ENCODE measurements at places on chromosomes 5 and 9.

GRCh38 chr5:5432020-5432707, 9.7 kb downstream of the ICE1 start:
- no peak for ATAC-seq

DNA sequence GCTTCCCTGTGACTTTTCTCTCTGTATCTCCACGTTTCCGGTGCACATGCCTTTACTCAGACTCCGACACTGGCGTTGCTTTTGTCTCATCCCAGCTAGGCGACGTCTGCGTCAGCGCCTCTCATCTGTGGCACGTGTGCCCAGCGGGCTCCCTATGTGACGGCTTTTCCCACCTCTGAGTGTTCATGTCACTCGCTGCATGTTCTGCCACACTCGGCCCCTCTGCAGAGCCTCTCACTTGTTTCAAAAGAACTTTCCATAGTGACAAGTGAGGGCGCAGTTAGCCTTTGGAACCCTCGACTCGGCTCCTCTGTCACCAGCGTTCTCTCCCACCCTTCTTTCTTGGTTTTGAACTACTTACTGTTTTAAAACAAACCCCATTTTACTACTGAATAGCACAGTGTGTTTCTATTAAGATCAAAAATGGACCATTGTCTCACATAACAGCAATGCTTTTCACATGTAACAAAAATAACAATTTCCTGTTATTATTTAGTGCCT, 113.4 kb upstream of the CACNA1B start:
- no peak for ATAC-seq

GRCh38 chr5:38948501-38948900, 102.7 kb downstream of the OSMR start:
- ATAC-seq = no peak

GRCh38 chr9:70880535-70880934, 240.9 kb downstream of the TRPM3 start:
- ATAC-seq = no peak

DNA sequence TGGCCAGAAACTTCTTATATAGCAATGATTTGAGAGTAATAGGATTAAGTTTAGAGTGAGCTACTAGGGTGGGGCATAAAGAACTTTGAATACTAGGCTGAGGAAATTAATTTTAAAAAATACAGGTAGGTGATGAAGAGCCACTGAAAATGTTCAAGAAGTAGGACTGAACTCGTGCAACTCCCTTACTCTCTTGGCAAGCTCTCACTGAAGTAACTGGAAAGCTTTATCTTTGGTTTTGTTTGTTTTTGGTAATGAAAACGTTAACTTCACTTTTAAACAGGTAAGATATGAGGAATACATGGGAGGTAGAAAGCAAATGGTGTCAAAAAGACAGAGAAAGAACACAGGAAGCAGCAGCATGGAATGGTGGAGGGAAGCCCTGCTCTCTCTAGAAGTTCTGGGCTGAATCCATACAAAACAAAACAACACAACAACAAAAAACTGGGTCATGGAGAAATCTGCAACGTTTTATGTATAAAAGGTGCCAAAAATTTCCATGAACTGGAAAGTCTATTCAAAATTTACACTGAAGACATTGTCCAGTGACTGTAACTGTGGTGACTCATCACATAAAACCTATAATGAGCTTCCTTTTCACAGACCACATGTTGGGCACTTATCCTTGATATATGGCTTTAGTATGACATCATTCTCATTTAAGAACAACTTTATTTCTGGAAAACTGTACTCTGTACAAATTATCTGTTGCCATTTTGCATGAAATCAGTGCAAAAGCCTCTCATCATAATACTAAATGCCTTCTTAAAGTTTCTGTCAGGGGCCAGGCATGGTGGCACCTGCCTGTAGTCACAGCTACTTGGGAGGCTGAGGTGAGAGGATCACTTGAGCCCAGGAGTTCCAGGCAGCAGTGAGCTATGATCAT, 91.2 kb upstream of the CHD1 start:
- peak; percentile 71 for ATAC-seq

- no peak for ATAC-seq
Observed at GRCh38 chr9:107375651-107376369, 92.7 kb downstream of the RAD23B start.

- ATAC-seq = peak; percentile 95
Observed at GRCh38 chr9:124834591-124834990, 18.7 kb upstream of the WDR38 start.

DNA sequence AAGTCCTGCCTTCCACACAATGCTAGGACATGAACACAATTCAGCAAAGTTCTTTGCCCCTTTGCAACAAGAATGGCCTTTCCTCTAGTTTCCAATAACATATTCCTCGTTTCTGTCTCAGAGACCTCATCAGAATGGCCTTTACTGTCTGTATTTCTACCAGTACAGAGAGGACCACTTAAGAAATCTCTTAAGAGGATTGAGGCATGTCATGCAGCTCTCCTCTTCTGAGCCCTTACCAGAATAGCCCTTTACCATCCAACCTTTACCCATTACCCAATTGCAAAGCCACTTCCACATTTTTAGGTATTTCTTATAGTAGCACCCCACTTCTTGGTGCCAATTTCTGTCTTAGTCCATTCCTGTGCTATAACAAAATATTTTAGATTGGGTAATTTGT, 20.3 kb downstream of the TNPO1 start:
- no peak for ATAC-seq

DNA sequence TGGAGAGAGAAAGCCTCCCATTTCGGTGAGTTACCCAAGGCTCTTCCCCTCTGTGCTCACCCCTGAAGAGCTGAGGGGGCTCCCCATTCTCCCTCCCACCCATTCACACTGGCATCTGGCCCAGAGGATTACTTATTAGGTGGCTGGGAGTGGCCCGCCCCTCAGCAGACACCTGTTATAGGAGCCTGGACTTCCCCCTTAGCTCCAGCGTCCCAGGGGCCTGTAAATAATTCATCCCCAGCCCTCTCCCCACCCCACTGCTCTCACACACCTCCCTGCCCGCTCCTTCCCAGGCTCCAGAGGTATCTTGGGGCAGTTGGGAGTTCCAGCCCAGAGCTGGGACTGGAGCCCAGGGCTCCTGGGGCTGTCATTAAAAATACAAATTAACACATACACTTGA, 11.6 kb upstream of the SLC6A7 start:
- no peak for ATAC-seq

GRCh38 chr5:154567155-154567554, 89.1 kb upstream of the HAND1 start:
- no peak for ATAC-seq

- ATAC-seq = no peak
Observed at GRCh38 chr9:21993007-21993406, 1.2 kb downstream of the CDKN2A start.

- ATAC-seq = no peak
Observed at GRCh38 chr9:129335464-129336129, 157.5 kb upstream of the IER5L start.

DNA sequence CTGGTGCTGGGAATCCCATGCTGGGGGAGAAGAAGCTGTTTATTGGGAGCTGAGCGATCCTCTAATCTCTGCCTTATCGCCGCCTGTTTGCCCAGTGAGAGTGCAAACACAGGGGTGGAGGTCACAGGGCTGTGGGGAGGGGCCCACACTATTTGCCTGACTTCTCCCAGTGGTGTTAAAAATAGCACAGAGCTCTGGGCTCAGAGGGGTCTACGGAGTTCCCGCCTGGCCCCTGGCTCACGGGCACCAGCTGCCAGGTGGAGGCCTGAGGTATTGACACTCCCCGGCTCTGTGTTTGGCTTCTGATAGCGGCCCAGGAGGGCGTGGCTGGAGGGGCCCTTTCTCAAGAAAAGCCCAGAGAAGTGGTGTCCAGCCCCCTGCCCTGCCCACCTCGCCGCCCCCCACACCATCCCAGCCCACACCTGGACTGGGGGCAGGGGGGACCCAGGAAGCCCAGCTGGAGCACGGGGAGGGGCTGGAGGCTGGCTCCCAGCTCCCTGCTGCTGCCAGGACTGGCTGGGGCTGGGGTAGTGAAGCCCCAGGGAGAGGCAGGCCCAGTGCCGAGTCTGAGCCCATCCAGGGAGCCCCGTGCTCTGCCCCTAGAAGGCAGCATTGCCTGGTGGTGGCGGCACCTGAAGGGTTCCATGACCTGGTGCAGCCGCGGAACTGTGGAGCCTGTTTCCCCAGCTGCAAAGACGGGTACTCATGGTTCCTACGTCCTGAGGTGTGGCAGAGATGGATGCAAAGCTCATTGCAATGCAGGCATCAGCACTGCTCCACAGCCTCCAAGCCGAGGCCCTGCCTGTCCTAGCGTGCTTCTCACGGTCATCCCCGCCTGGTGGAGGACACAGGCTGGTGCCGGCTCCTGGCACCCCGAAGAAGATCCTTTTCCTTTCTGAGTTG, 35.7 kb upstream of the EGFL7 start:
- peak; percentile 25 for ATAC-seq

DNA sequence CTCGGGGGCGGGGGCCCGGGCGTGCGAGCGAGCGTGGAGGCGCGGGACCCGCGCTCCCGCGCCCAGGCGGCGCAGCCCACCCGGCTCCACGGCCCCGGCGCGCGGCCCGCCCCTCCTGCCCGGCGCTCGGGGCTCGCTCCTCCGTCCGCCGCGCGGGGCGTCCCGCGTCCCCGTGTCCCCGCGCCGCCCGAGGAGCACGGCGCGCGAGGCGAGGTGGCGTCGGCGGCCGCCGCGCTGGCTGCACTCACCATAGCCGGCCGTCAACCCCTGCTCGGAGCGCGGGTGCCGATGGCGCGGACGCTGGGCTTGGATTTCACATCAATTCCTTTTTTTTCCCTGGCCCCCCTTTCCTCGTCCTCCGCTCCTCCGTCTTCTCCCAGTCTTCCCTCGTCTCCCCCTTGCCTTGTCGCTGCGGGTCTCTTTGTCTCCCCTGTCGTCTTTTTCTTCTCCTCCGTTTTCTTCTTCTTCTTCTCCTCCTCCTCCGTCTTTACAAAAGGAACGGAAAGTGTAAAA, 494 bp downstream of the PTCH1 start:
- no peak for ATAC-seq

- ATAC-seq = no peak
Observed at GRCh38 chr5:123929055-123929474, 417.1 kb downstream of the CSNK1G3 start.

GRCh38 chr9:108434502-108434901, 421.3 kb downstream of the ACTL7B start:
- no peak for ATAC-seq

- no peak for ATAC-seq
Observed at GRCh38 chr9:18662320-18662719, 188.4 kb downstream of the ADAMTSL1 start.

- no peak for ATAC-seq
Observed at GRCh38 chr5:172496671-172497371, 42.5 kb upstream of the SH3PXD2B start.

GRCh38 chr5:2740876-2741555, 10.5 kb downstream of the IRX2 start:
- ATAC-seq = no peak

DNA sequence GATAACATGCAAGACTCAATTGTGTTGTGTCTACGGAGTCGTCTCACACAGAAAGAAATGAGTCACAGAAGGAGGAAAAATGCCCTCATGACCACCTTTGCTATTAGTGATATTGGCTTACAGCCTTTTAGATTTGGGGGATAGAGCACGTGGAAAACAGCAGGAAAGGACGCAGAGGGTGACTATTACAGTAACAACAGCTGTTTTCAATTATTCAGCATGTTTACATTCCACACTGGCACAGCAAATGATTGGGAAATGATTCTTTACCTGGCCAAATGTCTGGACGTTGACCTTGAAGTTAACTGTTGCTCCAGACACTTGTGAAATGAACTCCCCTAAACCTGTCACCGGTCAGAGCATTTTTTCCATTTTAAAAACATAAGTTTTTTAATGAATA, 46.8 kb downstream of the APTX start:
- ATAC-seq = no peak

- ATAC-seq = no peak
Observed at GRCh38 chr5:164651546-164652275, 1146.3 kb downstream of the MAT2B start.

GRCh38 chr5:93164690-93165089, 416.3 kb downstream of the NR2F1-AS1 start:
- ATAC-seq = no peak

DNA sequence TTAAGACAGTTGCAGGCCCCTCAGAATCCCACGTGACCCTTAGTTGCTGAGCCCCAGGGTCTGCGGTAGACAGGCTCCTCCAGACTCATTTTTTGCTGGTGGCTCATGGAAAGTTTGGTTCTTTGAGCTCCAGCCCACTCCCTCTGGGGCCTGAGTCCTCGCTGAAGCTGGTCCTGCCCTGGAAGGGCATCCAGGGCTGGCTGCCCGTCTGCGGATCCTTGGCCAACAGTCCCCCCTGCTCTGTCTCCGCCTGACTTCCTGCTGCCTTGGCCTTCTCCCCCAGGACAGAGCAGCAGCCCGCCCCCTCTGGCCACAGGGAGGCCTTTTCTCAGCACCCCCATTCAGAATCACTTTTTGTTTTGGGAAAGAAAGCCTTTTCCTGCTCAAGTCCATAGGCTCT, 24.4 kb downstream of the SLC6A7 start:
- no peak for ATAC-seq

DNA sequence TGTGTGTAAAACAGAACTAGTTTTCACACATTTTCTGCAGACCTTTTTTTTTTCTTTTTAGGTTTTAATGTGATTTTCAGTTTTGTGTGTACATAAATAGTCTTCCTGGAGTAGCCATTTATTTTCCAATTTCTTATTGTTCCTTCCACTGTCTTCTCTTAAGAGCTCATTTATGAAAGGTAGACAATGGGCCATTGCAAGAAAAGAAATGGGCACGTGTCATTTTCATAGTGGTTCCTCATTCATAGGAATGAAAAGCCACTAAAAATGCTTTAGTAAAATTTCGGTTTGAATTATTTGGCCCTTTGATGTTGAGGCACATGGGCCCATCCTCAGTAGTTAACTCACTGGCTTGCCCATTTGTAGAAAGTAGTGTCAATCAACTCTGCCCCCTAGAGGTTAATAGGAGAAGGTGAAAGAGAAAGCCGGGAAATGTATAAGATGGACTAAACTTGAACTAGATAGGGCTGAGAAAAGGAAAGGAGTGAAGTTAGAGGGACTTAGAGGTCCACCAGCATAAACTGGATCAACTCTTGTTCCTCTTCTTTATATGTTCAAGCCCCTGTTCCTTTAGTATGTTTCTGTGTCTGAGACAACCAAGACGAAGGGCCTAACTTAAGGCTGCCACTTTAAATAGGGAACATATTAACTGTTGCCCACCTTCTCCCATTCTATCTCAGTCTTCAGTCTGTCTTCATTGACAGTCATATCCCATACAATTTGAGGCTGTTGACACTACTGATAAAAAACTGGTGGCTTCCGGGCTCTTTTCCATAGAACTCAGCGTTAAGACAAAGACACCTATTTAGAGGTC, 72.6 kb downstream of the SMARCA2 start:
- peak; percentile 66 for ATAC-seq

- no peak for ATAC-seq
Observed at GRCh38 chr5:98969400-98969799, 40.6 kb upstream of the CHD1 start.

DNA sequence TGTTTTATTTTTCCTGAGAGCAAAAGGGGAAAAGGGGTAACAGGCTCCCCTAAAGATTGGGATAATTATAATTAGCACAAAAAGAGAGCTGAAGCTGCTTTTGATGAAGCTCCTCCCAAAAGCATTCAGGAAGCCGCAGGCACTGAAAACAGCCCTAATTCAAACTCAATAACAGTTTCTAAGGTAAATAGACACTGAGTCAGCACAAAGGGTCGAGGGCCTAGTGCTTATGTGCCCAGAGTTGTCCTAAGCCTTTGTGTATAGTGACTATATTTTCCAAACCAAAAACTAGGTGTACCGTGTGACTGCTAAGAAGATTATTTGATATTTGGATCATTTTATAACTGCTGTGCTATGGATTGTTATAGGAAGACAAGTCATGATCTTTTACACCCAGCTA, 67.7 kb downstream of the HMHB1 start:
- ATAC-seq = no peak

GRCh38 chr9:124618476-124618875, 111.3 kb upstream of the NR5A1 start:
- no peak for ATAC-seq
